Stimulated activated CD4-positive, alpha-beta T cell treated with anti-CD3 and anti-CD28 coated beads, Interleukin-1b, Interleukin-23, amount 100 ng/mL, for 1 hour (primary cell): ENCODE measurements at places on chromosomes 11 and 22.

DNA sequence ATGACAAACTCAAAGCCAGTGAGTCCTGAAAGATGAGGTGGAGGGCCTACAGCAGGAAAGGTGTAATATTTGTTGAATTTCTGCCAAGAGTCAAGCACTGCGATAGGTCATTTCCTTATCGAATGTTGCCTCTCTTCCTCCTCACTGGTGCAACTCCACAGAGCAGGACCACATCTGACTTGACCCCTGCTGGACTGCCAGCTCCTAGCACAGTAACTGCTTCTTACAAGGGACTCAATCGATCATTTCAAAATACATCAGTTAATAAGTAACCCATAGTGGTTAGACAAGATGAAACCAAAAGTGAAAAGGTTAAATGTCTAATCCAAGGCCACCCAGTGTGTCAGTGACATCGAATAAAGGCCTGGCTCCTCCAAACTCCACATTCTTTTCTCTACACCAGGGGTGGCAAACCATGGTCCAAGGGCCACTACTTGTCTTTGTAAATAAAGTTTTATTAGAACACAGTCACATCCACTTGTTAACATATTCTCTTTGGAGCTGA, 98.5 kb upstream of the CSNK2A3 start:
- DNase-seq: no peak

- DNase-seq: no peak
Observed at GRCh38 chr22:24834845-24835570, 29.0 kb downstream of the SGSM1 start.

- no peak for DNase-seq
Observed at GRCh38 chr22:49979587-49980264, 19.2 kb downstream of the PIM3 start.

GRCh38 chr11:68430801-68431200, 29.8 kb upstream of the PPP6R3 start:
- no peak for DNase-seq

GRCh38 chr22:50189184-50189848, 3.6 kb downstream of the TRABD start:
- no peak for DNase-seq

DNA sequence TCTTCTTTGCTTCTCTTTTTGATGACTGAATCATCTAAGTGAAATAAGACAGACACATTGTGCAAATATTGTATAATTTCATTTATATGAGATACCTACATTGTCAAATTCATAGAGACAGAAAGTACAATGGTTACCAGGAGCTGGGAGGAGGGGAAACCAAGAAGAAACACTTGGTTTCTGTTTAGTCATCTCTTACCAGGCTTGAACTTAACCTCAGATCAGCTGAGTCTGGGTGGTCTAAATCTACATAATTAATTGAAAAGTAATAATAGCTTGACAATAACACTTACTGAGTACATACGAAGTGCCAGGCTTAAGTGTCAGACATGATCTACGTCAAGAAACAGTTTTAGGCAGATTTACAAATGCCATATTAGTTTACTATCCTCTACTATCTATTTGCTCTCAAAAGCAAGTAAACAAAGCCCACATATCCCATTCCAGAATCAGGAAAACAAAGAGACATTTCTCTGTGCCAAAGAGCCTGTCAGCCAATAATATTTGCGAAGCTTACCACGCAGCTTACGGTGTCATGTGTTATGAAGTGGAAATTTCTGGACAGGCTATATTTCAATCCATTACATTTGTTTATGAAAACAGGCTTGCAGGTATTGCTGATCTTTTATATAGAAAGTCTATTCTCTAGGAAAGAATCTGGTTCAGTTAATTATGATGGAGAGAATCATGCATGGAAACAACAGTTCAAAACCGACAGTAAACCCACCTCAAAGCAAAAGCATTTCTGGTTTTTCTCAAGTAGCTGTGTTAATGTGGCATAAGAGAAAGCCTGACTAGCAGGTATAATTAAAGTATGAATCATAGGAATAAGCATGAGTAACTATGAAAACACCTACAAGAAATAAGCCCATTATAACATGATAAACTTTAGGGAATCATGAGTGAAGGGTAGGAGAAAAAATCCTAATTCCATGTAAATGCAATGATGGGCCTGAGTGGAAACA, 2.7 kb upstream of the ARHGAP42 start:
- DNase-seq: no peak

- DNase-seq: peak; percentile 95
Observed at GRCh38 chr22:21641789-21642583, at the start of gene SDF2L1. Gene SDF2L1 (plus strand): TSS chr22:21642302. CDS start chr22:21642337, 35 bp downstream.

- no peak for DNase-seq
Observed at GRCh38 chr22:45305456-45306075, 4.2 kb upstream of the FAM118A start.

DNA sequence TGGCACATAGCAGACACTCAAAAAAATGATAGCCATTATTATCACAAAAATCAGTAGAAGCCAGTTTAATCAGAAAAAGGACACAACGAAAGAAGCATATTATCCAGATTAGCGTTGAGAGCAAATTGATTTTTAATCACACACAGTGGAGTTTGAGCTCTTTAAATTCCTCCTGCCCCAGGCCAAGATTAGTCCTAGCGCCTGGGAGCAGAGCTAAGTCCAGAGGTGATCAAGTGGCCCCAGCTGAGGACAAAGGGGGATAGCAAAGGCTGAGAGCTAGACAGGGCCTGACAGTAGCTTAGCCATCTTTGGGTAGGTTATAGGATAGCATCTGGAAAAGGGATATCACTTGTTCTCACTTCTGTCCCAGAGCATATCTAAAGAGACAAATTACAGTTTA, 133.6 kb downstream of the NXPE2 start:
- DNase-seq: no peak

DNA sequence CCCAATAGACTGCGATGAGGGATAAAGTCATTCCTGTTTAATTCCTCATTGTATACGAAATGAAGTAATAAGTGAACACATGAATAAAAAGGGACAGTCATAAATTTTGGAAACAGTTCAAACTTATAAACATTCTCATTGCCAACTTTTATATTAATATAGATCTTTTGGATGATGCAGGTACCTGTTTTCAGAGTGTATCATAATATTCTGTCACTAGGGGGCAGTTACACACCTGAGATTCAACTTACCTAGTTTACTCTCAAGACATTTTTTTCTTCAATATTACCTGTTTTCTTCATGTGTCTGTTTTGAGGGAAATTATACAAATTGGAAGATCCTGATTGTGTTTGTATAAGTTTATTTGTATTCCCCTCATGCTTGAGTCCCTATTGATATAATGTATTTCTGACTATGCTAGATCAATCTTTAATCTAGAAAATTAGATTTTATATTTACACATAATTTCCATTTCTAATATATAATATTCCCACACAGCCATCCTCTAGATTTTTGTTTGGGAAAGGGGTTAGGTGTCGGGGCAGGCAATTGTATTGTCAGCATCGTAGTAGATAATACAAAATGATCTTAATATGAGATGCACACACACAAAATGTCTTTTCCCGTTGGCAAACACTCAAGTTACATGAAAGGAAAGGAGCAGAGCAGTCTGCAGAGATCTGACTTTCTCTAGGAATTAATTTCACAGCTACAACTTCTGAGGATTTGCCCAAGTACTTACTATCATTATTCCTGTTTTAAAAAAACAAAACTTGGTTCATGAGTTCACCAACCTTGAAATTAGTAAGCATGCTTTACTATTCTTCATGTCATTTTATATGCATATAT, 18.4 kb downstream of the FDX1 start:
- DNase-seq: no peak

GRCh38 chr22:20807315-20807752, 33.4 kb downstream of the SERPIND1 start:
- no peak for DNase-seq
